ENCODE measurements at places on chromosomes 12 and 14. TPM values are rescaled to one million over a fixed set of nuclear protein-coding genes. Genes with fewer than 3 reads are reported as not detected.
A peak's percentile ranks its signal among the peaks of the same experiment; 100 is the strongest.

The OR4N5 gene
- not detected for total RNA-seq

The OAS3 gene
- 16.8 TPM for total RNA-seq

The MYL2 gene
- total RNA-seq: not detected

The CLEC1A gene
- not detected for total RNA-seq

The ARHGEF25 gene
- total RNA-seq: 0.55 TPM

- no peak for DNase-seq
- no peaks in the 10 kb centered on the region for H3K4me1 ChIP-seq
- no peak overlapping the region for H3K27ac ChIP-seq
- H3K4me3 ChIP-seq: no peak overlapping the region
These were observed 77.2 kb downstream of the RFLNA start for GRCh38 chr12:124371970-124372555.

DNA sequence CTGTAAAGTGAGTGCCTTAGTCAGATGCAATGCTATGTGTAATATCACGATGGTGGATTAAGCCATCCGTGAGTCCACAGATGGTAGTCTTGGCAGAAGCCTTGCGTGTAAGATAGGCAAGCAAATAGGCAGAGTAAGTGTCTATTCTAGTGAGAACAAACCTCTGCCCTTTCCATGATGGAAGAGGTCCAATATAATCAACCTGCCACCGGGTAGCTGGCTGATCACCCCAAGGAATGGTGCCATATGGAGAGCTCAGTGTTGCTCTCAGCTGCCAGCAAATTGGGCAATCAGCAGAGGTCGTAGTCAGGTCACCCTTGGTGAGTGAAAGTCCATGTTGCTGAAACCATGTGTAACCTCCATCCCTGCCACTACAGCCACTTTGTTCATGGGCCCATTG is 371.2 kb upstream of the LRFN5 start:
- no peak for DNase-seq
- no peaks in the 10 kb centered on the region for H3K27me3 ChIP-seq
- H3K4me3 ChIP-seq: no peak overlapping the region
- H3K36me3 ChIP-seq: no peaks in the 10 kb centered on the region
- no peaks in the 10 kb centered on the region for H3K4me1 ChIP-seq
- H3K27ac ChIP-seq: no peak overlapping the region

- H3K4me3 ChIP-seq: peak overlapping the region; percentile 24
- no peak for DNase-seq
- no peak overlapping the region for H3K27ac ChIP-seq
- H3K36me3 ChIP-seq: no peaks in the 10 kb centered on the region
- H3K4me1 ChIP-seq: peaks cover 2% of the 10 kb centered on the region
These were observed 185.8 kb downstream of the DUSP6 start for GRCh38 chr12:89166525-89166934.

- DNase-seq: no peak
- H3K36me3 ChIP-seq: no peaks in the 10 kb centered on the region
- H3K4me1 ChIP-seq: peaks cover 53% of the 10 kb centered on the region
- H3K27me3 ChIP-seq: no peaks in the 10 kb centered on the region
These were observed 50.8 kb downstream of the RPS6KA5 start for GRCh38 chr14:91009501-91010152.

- peaks cover 72% of the 10 kb centered on the region for H3K27me3 ChIP-seq
- peaks cover 17% of the 10 kb centered on the region for H3K4me1 ChIP-seq
- no peak for DNase-seq
These were observed 195.8 kb upstream of the DIO3 start for GRCh38 chr14:101365329-101366158.

- DNase-seq: no peak
- no peak overlapping the region for H3K27ac ChIP-seq
- H3K27me3 ChIP-seq: peaks cover 18% of the 10 kb centered on the region
- no peaks in the 10 kb centered on the region for H3K4me1 ChIP-seq
- H3K36me3 ChIP-seq: peaks cover 5% of the 10 kb centered on the region
- H3K4me3 ChIP-seq: no peak overlapping the region
These were observed 188.8 kb downstream of the ESRRB start for GRCh38 chr14:76564471-76565422.

DNA sequence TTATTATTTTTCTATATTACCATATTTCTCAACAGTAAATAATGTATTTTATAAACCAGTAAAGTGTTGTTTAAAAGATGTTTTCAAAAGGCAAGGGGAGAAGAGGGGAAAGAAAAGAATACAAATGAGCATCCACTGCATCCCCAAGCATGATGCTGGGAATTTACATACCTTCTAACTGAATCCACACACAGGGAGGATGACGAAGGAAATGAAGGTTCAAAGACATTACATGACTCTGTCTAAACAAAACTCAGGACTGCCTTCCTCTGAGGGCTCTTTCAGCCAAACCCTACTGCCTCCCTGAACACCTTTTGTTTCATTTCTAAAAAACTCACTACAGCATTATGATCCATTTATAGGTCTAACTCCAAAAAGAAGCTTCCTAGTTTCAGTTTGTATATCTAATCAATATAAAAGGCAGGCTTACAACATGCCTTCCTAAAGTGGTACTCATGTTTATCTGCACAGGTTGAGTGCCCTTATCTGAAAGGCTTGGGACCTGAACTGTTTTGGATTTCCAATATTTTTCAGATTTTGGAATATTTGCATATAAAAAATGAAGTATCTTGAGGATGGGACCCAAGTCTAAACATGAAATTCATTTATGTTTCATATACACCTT is 30.3 kb downstream of the DICER1 start:
- peaks cover 12% of the 10 kb centered on the region for H3K4me1 ChIP-seq
- peaks cover 35% of the 10 kb centered on the region for H3K36me3 ChIP-seq
- no peak overlapping the region for H3K4me3 ChIP-seq
- no peaks in the 10 kb centered on the region for H3K27me3 ChIP-seq
- H3K27ac ChIP-seq: peak overlapping the region; percentile 27

GRCh38 chr14:47978871-47979270 is 303.5 kb upstream of the MDGA2 start:
- H3K4me1 ChIP-seq: no peaks in the 10 kb centered on the region
- no peaks in the 10 kb centered on the region for H3K36me3 ChIP-seq

DNA sequence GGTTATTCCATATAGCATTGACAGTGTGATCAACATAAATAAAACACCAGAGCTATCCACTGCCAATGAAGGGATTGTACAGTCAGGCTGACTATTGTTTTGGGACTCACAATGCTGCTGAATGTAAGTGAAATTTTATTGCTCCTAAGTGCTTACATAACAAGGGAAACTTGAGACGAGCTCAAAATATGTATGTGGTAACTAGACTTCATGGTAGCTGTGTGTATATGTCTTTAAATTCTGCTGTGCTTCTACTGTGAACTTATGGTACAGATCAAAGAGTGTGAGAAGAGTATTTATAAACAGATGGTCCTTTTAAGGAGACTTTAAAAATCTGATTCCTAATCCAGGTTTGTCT is 6.9 kb downstream of the FLRT2 start:
- H3K36me3 ChIP-seq: peaks cover 7% of the 10 kb centered on the region
- H3K27ac ChIP-seq: no peak overlapping the region
- DNase-seq: no peak
- peaks cover 12% of the 10 kb centered on the region for H3K4me1 ChIP-seq
- peaks cover 22% of the 10 kb centered on the region for H3K27me3 ChIP-seq
- no peak overlapping the region for H3K4me3 ChIP-seq

DNA sequence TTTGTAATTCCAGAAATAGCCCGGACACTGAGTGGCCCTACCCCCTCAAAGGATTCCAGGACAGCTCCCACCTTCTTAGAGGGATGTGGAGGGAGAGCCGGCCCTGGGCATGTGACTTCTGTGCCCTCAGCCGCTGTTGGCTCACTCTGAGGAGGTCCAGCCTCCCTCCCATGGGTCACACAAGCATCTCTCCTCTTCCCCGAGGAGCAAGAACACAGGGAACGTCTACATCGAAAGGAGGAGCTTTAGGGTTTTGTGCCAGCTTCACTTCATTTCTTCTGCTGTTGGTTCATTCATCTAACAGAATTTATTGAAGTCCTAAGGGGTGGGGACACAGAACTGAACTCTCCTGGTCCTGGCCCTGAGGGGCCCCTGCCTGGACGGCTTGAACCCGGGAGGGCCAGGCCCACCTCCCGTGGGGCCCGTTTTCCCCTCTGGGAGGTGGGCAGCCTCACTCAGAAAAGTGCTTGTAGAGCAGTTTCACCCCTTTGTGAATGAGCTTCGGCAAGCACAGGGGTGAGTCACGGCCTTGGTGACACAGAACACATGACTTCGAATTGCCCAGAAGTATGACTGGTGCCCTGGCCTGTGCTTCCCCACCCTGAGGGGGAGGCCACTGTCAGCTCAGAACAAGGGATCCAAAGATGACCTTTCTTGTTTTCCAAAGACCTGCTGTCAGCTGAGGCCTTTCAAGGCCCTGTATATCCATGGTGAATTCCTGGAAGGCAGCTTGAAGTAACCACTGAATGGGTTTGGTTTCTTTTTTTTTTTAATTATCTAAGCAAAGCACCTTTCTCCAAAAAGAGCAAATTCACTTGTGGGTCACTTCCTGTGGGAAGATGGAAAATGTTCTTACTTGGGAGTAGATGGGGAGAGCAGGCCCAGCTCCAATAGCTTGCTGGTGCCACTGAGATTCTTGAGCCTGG is 39.2 kb downstream of the NFKBIA start:
- DNase-seq: no peak
- H3K27me3 ChIP-seq: no peaks in the 10 kb centered on the region
- peak overlapping the region; percentile 92 for H3K27ac ChIP-seq
- peaks cover 45% of the 10 kb centered on the region for H3K4me1 ChIP-seq
- H3K36me3 ChIP-seq: no peaks in the 10 kb centered on the region

DNA sequence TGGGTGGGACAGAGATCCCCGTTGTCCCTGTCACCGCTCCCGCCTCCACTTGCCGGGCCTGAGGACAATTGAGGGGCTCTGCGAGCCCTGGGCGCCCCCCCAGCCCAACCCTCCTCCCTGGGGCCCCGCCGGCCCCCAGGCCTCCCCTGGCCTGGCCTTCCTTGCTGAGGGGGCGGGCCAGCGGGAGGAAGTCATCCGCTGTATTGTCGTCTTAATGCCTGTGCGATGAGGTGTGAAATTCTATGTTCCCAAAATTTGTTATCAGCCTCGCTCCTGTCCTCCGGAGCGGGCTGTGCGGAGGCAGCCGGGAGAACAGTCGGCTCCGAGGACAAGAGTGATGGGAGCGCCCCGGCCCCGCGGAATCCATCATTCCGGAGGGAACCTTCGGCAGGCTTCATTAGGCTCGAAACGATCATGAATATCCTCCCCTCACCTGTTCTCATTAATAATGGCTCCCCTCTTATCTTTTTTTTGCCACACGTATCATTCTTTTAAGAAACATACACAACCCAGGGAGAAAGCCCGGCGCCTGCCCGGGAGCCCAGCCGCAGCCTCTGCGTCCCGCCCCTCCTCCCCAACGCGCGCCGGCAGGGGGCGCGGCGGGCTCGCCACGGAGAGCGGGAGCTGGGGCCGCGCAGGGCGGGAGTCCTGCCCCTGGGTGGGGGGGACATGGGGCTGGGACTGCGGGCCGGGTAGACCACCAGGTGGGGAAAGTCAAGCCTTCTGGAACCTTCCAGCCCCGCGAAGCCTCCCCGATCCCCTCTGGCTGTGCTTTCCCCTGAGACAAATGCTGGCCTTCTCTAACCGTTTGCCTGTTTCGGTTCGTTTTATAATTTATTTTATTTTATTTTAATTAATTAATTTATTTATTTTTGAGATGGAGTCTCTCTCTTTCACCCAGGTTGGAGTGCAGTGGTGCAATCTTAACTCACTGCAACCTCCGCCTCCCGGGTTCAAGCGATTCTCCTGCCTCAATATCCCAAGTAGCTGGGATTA is 17.1 kb upstream of the DLK1 start:
- H3K36me3 ChIP-seq: no peaks in the 10 kb centered on the region
- H3K27me3 ChIP-seq: peaks cover 44% of the 10 kb centered on the region
- no peak overlapping the region for H3K27ac ChIP-seq
- peaks cover 7% of the 10 kb centered on the region for H3K4me1 ChIP-seq
- H3K4me3 ChIP-seq: no peak overlapping the region

- no peak overlapping the region for H3K4me3 ChIP-seq
- H3K4me1 ChIP-seq: peaks cover 6% of the 10 kb centered on the region
- no peaks in the 10 kb centered on the region for H3K27me3 ChIP-seq
- DNase-seq: no peak
- H3K36me3 ChIP-seq: no peaks in the 10 kb centered on the region
- no peak overlapping the region for H3K27ac ChIP-seq
These were observed 17.9 kb downstream of the CPM start for GRCh38 chr12:68915055-68915454.

DNA sequence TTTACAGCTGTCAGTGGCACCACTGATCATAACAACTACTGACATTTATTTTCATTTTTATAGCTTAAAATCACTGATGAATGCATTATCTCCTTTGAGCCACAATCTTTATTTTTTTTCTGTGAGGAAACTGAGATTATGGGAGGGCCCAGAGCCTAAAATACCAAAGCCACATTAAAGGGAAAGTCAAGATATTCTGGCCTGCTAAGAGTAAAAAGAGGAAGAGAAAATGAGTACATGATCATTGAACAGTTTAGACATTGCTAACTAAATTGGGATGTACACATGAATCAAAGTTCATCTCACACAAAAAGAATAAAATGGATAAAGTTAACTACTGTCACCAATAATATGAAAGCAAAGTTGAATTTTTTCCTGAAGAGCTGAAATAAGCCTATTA is 170.5 kb upstream of the GARIN2 start:
- H3K27me3 ChIP-seq: no peaks in the 10 kb centered on the region
- no peak overlapping the region for H3K27ac ChIP-seq
- H3K4me1 ChIP-seq: peaks cover 2% of the 10 kb centered on the region

DNA sequence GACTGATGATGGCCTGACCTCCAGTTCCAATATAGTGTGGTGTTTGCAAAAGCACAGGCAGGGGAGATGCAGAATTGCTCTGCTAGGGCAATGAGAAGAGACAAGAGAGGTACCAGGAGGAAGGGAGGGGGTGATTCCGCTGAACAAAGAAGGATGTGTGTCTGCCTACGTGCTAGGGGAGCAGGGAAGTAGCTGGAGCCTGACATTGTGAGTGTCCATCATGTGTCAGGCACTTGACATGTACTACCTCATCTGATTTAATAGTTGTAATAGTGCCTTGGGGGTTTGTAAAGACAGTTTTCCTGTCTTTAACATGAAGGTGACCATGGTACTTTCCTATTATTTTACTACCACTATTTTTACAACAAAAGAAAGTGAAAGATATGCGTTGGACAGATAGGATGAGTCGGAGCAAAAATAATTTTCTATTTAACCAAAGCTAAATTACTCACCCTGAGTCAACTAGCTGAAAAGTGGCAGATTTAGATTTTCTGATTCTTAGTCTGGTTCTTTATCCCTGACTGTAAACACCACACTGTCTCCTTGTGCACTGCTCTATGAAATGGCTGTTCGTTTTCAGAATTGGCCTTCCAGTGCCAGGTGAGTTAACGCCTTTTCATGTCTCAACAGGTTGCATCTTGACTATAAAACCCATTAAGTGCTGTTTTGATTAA is 33.7 kb upstream of the TEAD4 start:
- peaks cover 65% of the 10 kb centered on the region for H3K36me3 ChIP-seq
- no peak for DNase-seq
- no peaks in the 10 kb centered on the region for H3K27me3 ChIP-seq
- H3K4me1 ChIP-seq: no peaks in the 10 kb centered on the region

GRCh38 chr14:23183479-23183878 is at the start of gene SLC7A8:
Gene SLC7A8 (minus strand): TSS chr14:23183660. CDS start chr14:23182914, 746 bp downstream.
- peaks cover 21% of the 10 kb centered on the region for H3K4me1 ChIP-seq
- no peaks in the 10 kb centered on the region for H3K36me3 ChIP-seq
- H3K4me3 ChIP-seq: no peak within 1 kb of the TSS
- peaks cover 15% of the 10 kb centered on the region for H3K27me3 ChIP-seq
- DNase-seq: peak; percentile 22
- H3K27ac ChIP-seq: no peak within 1 kb of the TSS
